Vagina (tissue), 2 donors: ENCODE measurements at places on chromosomes 4 and X.

- DNase-seq = no peak
Observed at GRCh38 chr4:83125738-83126141, 11.2 kb upstream of the PLAC8 start.

GRCh38 chr4:155789391-155789790, 30.6 kb downstream of the GUCY1B1 start:
- DNase-seq = no peak

DNA sequence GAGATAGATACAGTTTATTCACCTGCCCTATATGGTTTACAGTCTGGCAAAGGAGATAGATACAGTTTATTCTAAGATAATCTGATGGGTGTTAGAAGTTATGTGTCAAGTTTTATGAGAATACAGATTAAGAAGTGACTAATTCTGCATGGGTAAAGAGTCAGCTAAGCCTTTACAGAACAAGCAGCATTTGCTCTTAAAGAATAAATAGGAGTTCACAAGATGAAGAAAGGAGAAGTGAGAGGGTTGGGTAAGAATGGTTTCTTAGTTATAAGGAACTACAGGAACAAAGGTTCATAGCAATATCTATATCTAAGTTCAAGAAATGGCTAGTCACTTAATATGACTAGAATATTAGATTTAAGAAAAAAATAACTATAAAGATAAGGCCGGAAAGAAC, 47.6 kb downstream of the THOC2 start:
- DNase-seq = no peak

DNA sequence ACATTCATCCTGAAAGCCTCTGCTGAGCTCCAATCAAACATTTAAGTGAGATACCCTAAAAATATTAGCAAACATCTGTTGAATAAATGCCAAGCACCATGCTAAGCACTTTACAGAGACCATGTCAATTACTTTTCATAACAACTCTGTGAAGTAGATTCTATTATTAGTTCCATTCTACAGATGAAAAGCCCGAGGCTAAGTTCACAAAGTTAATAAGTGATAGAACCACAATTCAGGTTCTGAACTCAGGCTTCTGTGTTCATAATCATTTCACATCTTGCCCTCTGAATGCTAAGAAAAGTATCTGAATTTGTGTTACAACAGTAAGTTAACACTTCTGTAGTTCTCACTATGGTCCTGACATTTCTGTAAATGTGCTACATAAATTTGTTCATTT, 27.4 kb downstream of the SEL1L3 start:
- DNase-seq = no peak

DNA sequence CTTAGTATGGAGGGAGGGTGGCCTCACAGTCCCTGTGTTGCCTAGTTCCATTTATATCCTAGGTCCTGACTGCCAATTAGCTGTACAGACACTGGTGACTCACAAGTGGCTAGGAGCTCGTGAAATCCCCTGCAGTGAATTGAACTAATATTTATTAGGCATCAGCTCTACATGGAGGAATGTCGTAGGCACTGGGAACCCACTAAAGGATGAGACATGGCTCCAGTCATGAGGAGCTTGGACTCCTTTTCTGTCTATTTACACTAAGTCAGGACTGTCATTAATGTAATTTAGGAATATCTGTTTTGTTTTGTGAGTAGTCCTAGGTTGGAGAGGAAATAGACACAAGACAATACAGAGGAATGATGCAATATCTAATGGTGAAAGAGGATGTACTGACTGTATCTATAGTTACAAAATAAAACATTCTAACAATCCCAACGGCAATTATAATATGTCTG, 67.7 kb downstream of the MID1IP1 start:
- DNase-seq = no peak
